ENCODE measurements at places on chromosomes 1 and 21.

- no peak for DNase-seq
Measured at GRCh38 chr1:117846674-117847425, 82.6 kb downstream of the GDAP2 start.

GRCh38 chr1:63134501-63135173 is 187.7 kb upstream of the FOXD3 start:
- no peak for DNase-seq

- no peak for DNase-seq
Measured at GRCh38 chr1:186465946-186466345, 5.0 kb upstream of the PDC start.

DNA sequence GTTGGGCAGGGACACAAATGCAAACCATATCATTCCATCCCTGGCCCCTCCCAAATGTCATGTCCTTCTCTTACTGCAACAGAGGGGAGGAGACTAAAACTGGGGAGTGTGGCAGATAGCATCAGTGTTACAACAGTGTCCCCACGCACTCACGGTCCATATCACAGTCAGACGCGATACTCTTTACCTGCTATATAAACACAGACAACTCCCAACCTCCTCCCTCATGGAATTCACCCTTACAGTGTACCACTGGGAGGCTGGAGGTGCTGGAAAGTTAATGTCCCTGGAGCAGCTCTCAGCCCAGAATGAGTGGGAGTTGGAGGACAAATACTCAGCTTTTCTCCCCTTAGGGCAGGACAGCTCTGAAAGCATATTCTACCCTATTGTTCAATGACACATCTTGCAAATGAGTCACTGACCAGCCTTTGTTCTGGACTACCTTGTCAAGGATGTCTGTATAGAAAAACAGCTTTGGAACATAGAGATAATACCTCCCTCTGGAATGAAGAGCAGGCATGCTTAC is 445.9 kb downstream of the SETD4 start:
- DNase-seq, result peak; percentile 86

DNA sequence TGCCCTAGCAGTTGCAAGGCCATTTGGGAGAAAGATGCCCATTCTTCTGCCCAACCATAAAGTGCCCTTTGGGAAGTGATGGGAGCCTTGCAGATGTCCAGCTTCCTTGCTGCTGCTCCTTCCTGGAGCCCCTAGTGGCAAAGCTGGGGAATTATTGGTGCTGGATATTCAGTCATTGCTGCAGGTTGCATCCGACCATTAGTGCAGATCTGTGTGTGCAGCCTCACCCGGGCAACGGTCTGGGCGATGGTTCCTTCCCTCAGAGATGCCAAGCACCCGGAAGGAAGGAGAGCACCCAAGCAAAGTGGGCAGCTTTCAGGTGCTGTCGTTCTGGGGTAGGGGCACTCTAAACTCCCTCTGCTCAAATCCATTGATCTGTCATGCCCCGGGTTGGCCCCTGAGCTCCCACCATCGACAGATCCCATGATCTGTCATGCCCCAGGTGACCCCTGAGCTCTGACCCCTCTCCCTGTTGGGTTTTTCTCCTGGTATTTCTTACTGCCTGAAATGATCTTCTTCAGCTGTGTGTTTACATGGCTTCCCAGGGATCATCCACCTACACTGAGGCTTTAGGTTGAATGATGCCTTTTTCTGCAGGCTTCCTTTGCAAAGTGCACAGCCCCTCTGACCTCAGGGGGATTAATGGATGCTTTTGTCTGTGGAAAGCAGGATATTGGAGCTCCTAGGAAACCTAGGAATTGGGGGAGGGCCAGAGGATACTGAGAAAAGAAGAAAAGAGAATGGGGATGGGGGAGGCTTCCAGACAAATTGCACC is 467.5 kb downstream of the PTPRU start:
- DNase-seq, result peak; percentile 74

GRCh38 chr1:35810096-35810881 is 2.5 kb downstream of the AGO4 start:
- DNase-seq, result no peak

DNA sequence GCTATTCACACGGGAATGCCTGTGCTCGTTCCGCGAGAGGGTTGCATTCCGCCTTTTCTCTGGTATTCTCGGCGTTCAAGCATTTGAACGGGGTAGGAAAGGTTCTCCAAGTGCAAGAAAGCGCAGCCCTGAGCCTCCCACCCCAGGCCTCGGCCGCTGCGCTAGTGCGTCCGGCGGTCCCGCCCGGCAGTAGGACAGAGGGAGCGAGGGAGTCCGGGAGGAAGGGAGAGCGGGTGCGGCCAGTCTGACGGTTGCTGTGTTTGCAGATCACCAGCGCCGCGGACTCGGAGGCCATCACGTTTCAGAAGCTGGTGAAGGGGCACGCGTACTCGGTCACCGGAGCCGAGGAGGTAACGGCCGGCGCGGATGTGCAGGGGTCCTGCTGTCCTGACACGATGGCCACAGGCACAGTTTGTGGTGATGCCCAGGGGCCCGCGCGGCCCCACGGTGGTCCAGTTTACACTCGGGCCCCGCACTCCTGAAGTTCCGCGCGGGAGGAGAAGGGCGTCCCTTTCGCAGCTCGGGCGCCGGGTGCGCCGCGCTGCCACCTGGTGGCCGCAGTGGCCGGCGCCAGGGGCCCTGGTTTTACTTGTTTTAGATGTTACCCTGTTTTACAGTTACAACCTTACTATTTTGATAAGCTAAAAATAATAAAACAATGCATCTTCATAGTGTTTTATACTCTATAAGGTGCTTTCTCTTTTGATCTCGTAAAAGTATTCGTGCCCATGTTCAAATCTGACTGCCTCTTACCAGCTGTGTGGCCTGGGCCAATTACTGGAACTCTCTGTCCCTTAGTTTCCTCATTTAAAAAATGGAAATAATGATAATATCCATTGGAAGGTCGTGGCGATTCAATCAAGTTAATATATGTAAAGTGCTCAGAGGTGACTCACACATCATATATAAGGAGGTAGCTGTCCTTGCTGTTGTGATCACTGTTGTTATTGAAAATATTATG is 36.7 kb downstream of the CAPN2 start:
- DNase-seq, result peak; percentile 78

- DNase-seq, result no peak
Measured at GRCh38 chr1:14826172-14826636, 227.7 kb downstream of the KAZN start.

GRCh38 chr1:97332716-97333115 is 588.1 kb downstream of the DPYD start:
- DNase-seq, result no peak

- DNase-seq, result no peak
Measured at GRCh38 chr1:59560807-59561450, 253.8 kb upstream of the HOOK1 start.

- DNase-seq, result no peak
Measured at GRCh38 chr1:911875-912739, 11.6 kb upstream of the SAMD11 start.

DNA sequence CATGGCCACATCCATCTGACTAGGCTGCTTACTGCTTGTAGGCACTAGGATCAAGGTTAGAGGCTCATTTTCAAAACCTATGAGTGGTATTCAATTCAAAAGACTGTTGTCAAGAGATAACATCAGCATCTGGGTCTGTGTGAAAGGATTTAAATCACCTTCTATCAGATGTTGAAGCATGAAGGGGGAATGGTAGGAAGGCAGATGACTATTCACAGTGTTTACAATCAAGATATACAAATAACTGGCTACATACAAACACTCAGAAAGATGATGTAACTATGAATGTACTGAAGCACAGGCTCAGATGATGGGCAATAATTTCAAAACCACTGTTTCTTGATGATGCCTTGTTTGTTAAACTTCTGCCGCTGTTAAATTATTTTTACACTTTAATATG is 249.2 kb downstream of the SLC45A1 start:
- no peak for DNase-seq

- no peak for DNase-seq
Measured at GRCh38 chr1:22452481-22452957, 868 bp downstream of the ZBTB40 start.

DNA sequence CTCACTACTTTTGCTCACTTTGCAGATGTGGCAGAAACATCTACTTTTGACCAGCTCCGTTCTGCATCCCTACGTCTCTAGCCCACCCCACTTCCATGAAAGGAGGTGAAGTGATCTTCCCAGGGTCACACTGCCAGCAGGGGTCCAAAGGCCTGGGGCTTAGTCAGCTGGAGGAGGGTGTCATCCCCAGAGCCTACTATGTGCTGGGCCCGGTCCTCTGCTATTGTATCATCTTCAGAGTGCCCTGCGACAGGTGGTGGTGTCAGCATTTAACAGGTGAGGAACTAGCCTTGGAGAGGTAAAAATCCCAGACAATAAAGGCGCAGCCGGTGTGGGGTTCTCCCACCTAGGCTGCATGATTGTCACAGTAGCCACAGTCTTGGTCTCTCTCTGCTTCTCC is 5.6 kb upstream of the BSND start:
- DNase-seq, result no peak

DNA sequence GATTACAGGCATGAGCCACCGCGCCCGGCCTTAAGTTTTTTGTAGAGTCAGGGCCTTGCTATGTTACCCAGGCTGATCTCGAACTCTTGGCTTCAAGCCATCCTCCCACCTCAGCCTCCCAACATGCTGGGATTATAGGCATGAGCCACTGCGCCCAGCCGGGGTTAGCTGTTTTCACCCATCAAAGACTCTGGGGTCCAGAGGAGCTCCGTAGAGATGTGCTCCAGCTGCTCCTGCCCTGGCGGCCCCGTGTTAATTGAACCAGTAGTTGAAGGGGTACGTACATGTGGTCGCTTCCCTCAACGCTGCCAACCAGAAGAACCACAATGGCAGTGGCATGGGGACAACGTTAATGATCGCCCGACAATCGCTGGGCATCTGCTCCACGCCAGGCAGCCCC is 72.0 kb downstream of the NPHP4 start:
- DNase-seq, result no peak

- no peak for DNase-seq
Measured at GRCh38 chr1:4210043-4210442, 310.0 kb upstream of the C1orf174 start.

- DNase-seq, result peak; percentile 52
Measured at GRCh38 chr1:9842781-9843575, 19.2 kb upstream of the CLSTN1 start.

DNA sequence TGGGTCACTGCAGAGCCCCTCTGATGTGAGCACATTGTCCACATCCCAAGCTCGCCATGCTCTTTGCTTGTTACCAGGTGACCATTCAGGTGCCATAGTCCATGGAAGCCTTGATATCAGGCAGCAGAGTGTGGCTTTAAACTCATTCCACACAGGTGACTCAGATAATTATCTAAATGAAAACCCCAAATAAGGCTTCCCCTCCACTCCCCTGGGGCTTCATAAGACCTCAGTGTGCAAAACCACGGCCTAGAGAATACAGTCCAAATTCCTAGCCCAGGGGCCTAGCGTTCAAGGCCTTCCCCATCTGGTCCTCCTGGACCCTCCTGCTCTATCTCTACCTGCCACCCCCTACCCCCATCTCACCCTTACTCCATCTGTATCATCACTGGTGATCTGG is 97.1 kb downstream of the ARHGEF10L start:
- DNase-seq, result peak; percentile 66

GRCh38 chr1:110214454-110215404 is 4.6 kb downstream of the KCNC4 start:
- DNase-seq, result no peak

DNA sequence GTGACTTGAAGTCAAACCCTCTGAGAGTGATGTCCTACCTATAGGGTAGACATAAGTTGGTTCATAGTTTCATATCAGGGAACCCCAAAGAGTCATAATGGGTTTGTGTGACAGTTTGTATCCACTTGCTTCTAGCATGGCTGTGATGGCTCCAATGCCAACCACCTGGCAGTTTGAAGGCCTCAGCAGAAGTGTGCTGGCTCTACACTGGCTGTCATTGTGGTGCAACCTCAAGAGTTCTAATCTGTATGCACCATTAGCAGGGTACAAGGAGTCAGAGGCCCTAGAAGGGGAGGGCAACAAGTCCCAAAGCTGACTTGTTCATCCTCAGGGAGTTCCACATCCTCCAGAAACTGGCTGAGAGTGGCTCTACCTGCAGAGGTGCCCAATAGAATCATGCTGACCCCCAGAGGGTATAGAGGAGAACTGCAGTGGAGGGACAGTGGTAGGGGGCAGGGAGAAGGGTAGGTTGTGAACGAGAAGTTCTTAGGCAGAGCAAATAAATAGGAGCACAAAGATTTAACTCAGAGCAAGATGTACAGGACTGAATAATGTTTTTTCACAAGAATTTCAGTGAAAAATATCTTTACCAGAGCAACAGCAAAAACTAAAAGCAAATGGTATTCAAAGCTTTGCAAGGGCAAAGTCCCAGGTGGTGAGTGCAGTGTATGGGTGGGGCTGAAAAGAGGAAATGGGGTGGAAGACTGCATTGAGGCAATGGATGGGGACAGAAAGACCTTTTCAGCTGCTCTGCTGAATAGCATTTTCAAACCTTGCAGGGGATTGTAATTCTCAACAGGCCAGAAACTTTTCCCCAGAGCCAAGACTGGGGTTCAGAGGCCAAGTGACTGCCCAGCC is 3.2 kb downstream of the FCRL2 start:
- DNase-seq, result no peak

DNA sequence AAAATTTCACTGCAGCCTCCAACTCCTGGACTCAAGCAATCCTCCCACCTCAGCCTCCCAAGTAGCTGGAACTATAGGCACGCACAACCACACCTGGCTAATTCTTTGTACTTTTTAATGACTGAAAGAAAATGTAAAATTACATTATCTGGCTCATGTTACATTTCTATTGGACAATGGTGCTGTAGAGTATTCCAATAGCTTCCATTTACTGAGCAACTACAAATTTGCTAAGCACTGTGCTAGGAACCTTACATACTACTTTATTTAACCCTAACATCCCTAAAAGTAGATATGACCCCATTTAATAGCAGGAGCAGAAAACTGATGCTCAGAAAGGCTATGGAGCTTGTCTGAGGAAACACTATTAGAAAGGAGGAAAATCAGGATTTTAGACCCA is 19.7 kb downstream of the SDE2 start:
- DNase-seq, result no peak

DNA sequence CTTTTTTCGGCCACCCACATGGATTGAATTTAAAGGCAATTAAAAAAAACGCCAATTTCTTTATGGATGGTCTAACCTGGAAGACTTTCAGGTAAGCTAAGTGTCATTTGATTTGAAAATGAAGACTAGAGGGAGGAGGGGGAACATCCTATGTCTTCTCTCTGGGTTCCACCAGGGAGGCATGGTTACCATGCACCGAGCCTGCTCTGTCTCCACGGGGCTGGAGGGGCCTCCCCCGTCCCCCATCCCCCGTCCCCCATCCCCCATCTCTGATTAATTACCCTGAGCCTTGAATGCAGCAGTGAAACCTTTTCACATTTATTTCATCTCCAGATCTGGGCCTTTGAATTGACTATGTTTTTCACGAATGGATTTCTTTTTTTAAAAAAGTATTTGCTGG is 135.1 kb downstream of the TLR5 start:
- no peak for DNase-seq
